COR-L47 (cell line): ENCODE measurements at places on chromosomes 13 and 19.

DNA sequence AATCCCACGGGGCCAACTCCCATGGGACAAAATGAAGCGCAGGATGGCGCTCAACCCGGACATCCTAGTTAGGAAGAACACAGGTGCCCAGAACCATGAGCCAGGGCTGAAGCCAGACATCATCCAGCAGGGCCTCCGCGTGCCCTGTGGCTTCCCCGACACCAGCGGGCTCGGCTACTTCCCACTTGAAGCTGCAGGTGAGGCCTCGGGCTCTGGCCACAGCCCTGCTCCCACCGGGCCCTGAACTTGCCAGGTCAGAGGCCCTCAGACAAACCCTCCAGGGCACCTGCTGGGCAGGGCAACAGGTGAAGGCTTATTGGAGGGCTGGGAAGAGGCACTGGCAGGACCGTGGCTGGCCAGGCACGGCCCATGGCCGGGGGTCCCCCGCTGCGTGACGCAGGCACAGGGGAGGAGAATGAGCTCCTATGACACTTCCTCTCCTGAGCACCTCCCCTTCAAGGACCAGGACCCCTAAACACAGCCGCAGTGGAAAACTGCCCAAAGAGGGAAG, 117.7 kb downstream of the STK24 start:
- no peak for DNase-seq

GRCh38 chr13:98056839-98057410, 86.0 kb upstream of the FARP1 start:
- DNase-seq, result no peak

DNA sequence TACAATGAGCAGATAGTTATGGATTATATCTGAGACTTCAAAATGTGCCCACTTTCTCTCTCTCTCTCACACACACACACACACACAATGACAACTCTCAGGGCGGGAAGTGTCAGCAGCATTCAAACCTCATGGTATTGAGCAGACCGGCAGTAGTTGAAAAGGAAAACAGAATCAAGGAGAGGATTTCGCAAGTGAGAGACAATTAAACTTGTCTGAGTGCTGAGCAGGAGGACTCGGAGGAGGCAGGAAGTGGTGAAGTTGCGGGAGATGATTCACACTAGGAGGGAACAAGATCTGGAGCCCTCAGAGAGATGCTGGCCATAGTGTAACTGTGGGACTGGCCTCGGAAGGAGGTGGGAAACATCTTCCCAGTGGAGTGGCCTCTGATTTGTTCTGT, 353.1 kb downstream of the EFNB2 start:
- no peak for DNase-seq

DNA sequence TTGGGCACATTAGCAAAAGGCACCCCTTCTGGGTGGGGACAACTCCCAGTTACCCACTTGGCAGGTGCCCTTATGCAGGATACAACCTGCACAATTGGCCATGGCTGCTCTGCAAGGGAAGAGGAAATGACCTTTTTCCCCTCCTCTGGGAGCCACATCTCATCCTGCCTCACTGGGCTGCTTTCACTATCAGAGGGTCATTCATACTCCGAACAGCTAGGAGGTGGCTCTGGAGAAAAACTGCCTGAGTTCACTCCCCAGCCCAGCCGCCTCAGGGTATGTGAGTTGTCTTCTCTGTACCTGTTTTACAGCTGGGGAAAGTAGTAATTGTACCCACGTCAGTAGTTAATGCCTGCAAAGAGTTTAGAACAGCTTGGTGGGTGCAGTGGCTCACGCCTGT, 7.1 kb upstream of the ACTN4 start:
- DNase-seq, result no peak

DNA sequence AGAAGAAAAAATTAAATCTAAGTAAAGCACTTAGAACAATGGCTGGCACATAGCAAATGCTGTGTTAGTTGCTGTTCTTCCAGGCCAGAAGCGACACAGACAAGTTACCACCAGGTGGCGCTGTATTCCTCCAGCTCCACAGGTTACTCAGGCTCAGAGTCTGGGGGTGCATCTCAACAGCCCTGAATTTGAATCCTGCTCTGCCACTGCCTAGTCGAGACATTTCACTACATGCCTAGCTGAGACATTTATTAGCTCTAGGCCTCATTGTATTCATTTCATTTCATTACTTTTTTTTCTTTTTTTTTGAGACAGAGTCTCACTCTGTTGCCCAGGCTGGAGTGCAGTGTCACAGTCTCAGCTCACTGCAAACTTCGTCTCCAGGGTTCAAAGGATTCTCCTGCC, 16.4 kb upstream of the CYP2B6 start:
- peak; percentile 35 for DNase-seq

GRCh38 chr13:36369268-36370107, 23.3 kb upstream of the SPART start:
- DNase-seq, result no peak

DNA sequence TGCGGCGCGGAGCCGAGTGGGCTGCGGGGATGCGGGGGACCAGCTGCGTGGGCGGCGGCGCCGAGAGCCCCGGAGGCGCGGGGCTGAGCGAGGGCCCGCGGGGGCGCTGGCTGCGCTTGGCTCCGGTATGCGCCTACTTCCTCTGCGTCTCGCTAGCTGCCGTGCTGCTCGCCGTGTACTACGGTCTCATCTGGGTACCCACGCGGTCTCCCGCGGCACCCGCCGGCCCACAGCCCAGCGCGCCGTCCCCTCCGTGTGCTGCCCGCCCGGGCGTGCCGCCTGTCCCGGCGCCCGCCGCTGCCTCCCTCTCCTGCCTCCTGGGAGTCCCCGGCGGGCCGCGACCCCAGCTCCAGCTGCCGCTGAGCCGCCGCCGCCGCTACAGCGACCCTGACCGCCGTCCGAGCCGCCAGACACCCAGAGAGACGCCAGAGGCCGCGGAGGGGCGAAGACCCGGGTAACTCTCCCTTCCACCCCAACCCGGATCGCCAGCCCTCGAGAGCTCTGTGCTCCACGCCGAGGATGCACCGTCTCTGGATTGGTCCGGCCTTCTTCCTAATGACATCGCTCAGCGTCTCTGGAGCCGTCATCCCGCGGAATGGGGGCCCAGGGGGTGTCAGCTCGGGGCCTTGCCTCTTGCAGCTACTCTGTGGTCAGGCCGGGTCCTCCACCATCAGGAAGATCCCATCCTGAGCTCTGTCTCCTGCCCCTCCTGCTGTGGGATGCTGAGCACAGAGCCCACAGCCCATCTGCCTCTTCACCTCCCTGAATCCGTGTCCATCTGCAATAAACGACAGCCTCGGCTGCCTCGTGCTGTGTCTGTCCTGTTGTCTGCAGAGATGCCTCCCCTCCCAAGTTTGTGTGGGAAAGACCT, 441 bp downstream of the INAFM1 start:
- DNase-seq, result no peak

DNA sequence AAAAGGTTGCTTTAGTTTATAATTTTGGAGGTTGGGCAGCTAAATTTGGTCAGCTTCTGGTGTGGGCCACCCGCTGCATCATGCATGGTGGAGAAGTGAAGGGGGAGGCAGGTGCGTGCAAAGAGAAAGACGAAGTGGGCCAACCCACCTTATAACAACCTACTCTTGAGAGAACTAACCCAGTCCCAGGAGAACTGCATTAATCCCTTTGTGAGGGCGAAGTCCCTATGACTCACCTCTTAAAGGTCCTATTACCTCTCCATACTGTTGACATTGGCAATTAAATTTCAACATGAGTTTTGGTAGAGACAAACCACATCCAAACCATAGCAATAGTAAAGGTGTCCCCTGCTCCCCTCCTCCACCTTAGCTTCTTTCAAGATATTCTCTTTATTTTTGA, 7.7 kb upstream of the FGF9 start:
- DNase-seq, result no peak

GRCh38 chr19:56132316-56132822, 8.7 kb upstream of the ZNF444 start:
- DNase-seq, result no peak

GRCh38 chr13:72804301-72804700, 22.4 kb downstream of the PIBF1 start:
- no peak for DNase-seq

- no peak for DNase-seq
Observed at GRCh38 chr13:99830931-99831330, 140.6 kb downstream of the ZIC5 start.

DNA sequence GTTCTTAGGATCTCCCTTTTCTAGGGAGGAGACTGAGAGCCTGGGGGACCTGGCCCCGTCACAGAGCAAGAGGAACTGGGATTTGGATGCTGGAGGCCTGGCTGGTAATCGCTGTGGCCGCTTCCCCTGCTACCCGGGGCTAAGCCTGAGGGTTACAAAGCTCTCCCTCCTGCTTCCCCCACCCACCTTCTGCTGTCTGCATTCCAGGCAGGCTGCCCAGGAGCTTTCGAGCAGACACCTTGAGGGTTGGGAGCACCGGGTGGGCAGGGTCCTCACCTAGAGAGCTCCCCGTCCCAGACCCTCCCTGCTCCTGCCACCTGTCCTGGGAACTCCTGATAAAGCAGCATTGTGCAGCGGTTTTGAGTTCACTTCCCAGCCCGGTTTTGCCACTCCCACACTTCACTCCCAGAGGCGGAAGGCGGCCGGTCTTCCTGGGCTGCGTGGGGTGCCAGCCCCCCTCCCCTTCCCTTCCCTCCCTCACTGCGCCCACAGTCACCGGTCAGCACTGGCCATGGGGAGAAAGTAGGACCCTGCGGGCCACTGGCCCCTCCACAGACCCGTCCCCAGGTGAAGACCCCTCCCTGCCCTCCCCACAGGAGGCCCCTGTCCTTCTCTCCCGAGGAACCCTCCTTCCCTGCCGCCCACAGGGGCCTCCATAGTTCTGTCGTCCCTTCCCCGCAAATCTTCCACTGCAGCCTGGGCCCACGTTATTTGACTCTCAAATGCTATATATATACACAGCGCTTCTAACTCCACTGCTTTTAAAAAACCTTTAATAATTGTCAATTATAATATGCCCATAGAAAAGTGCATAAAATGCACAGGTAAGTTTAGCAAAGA, 8.1 kb downstream of the PAK4 start:
- no peak for DNase-seq

DNA sequence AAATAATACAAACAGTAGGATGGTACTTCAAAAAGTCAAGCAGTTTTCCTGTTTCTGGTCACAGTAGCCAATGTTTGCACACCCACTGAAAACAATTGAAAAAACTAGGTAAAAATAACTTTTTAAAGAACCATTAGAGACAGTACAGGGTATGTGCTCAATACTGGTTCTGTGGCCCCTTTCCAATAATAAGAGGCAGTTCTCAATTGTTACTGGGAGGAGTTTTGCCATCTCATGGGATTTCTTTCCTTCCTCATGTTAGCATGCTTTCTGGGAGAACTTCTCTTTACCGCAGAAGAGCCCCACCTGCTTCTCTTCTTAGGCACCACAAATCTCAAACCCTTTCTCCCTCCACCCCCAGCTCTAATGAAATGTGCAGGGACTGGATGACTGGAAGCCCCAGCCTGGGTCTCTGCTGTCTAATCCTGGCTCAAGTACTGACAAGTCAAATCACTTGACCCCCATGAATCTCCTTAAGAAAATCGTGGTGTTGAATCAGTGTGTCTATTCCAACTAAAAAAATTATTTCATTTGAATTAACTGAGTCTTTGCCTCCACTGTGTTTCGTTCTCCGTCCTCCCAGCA, 14.6 kb downstream of the METTL21C start:
- no peak for DNase-seq

DNA sequence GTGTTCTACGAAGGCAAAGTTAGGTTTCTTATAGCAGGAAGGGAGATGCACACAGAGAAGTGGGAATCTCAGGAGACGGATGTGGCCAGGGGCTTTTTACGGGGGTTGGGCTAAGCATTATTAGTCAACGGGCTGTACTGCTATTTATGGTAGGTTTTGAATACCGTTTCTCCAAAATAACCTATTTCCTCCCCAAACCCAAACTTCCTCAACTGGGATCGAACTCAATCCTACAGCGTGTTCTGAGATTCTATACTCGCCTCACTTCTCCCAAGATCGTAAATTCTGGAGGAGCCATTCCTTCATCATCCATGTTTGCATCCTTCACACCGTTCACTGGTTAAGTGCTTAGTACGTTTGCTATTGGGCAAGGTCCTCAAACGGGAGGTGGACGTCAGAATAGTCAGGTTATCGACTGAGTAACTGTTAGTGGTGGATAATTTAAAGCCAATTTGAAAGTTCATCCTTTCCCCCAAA, 1.2 kb upstream of the TRIM13 start:
- no peak for DNase-seq

DNA sequence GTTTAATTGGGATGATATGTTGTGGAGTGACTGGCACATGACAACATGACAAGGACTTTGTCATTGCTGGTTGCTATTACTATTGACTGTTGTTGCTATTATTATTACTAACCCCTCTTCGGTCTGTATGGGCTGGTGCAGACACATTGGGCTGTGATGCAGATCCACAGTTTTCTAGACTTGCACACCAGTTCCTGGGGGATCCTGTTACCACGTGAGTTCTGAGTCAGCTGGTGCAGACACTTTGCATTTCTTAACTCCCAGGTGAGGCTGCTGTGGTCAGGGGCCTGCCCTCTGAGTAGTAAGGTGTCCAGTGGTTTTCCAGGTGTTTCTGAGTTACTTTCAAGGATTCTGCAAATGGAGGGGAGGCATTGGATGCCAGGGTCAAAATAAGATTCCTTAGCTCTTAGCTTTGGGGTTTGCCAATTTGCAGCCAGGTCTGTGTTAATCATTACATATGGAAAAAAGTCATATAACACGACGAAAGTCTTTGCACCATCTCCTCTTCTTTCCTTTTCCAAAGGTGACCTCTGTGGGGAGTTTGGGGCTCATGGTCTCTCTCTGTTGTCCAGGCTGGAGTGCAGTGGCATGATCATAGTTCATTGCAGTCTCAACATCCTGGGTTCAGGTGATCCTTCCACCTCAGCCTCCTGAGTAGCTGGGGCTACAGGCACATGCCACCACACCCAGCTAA, 19.3 kb downstream of the BICRA start:
- no peak for DNase-seq

DNA sequence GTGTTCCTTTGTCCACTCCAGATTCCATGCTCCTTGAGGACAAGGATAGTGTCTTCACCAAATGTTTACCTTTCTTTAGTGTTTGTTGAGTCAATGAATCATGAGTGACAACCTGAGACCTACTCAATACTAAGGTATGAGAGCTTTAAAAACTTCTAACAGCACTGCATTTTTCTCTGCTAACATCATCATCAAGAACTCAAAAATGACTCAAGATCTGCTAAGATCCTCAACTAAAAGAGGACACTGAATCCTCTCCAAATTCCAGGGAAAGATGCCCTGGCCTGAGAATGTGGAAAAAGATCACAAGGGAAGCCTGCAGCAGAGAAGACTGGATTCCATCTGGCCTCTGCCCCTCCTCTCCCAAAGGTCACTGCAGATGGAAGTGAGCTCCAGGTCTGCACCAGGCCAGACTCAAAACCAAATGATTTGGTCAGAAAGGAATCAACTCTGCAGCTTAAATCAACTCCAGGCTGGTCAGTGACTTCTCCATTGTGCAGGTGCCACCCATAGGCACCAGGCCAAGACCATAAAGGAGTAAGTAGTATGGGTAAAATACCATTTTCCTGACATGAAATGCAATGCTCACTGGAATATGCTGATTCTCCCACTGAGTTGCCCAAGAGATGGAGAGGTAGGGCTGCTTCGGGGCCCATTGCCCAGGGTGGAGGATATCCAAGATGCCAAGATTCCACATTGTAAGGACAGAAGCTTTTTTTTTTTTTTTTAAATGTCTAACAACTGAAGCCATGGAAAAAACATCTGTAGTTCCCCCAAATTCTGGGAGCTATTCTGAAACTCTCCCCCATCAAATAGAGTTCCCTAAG, 89.5 kb upstream of the DOCK9 start:
- DNase-seq, result no peak
